ENCODE measurements at places on chromosomes 2 and 18.

- DNase-seq = no peak
Measured at GRCh38 chr2:54907663-54908062, 142.6 kb downstream of the RTN4 start.

- DNase-seq = no peak
Measured at GRCh38 chr2:122883849-122884248, 1128.4 kb downstream of the TSN start.

GRCh38 chr18:79516441-79516931 lies 120.8 kb downstream of the NFATC1 start:
- DNase-seq = no peak

GRCh38 chr2:237955640-237956401 lies 11.0 kb upstream of the UBE2F start:
- no peak for DNase-seq

GRCh38 chr2:236938126-236938525 lies 147.6 kb upstream of the COPS8 start:
- no peak for DNase-seq

- DNase-seq = no peak
Measured at GRCh38 chr2:203225423-203226039, 13.3 kb upstream of the CYP20A1 start.

DNA sequence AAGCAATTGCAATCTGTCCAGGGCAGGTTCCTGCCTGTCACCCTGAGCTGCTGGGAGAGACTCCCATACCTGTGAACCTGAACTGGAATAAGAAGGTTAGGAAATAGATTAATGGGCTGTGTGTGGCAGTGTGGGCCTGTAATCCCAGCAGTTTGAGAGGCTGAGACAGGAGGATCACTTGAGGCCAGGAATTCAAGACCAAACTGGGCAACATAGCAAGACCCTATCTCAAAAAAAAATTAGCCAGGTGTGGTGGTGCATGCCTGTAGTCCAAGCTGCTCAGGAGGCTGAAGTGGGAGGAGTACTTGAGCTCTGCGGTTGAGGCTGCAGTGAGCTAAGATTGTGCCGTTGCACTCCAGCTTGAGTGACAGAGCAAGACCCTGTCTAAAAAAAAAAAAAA lies 127.7 kb upstream of the DSEL start:
- DNase-seq = no peak

DNA sequence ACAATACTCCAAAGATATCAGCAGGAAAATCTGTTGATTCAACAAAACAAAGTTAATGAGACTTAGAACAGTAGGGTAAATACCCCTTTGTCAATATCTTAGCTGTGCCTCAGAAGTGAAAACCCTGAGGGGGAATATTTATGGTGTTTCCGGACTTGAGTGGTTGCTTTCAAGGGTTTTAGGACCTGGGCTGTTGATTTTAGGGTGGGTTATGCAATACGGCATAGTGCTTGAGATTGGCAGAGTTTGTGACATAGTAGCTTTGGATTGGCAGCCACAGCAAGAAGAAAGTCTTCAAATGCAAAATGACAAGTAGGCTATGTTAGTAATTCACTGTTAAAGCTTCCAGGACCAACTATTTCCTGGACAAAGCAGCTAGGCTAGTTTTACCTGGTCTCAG lies 826.3 kb upstream of the CDH2 start:
- no peak for DNase-seq

- DNase-seq = no peak
Measured at GRCh38 chr18:21300908-21301200, 58.8 kb downstream of the GREB1L start.

DNA sequence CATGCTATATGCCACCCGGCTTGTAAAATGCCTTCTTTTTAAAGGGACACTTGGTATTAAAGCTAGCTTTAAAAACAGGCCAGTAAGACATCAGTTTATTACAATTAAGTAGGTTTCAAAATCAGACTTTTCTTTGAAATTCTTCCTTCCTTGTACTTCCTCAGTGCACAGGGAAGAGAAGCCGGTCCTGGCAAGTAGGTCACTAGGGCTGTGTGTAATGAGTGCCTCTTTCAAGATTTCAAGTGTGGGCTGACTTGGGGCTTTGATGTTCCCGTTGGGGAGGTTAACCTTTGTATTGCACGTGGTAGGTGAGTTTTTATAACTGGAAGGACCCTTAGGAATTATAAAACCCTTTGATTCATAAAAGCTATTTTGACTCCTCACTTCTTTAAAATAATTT lies 566.4 kb upstream of the ID2 start:
- no peak for DNase-seq

DNA sequence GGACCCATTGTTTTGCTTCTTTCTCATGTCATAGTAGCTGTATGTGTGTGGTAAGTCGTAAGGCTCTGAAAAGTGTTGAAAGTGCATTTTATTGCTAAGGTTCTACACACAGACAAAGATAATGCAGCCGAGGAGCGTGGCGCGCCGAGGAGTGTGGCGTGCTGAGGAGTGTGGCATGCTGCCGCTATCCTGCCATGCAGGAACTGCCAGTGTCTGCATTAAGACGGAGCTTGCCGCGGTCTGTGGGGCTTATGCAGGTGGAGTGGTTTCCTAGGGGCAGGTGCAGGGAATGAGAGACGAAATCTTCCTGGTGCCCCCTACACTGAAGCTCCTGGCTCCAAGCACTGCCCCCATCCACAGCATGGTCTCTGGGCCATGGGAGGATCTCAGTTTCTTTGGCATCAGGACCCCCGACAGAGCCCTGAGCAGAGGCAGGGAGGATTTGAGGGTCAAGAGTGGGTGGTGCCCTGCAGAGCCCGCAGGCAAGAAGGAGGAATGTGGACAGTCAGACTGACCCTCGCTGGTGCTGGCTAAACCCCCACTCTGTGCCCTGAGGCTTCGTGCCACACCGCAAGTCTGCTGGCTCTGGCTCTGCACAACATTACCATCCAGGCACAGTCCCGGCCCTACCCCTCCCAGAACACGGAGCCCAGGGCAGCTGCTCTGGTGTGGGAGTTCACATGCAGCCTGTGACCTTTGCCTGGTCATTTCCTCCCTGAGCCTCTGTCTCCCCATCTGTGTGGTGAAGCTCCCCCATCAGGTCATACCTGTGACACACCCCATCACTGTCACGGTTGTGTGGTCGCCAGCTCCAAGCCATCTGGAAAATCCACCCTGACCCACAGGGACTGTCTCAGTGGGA lies 3.2 kb downstream of the SNED1 start:
- DNase-seq = no peak

- DNase-seq = no peak
Measured at GRCh38 chr2:236576953-236577352, 7.3 kb downstream of the ACKR3 start.
